ENCODE measurements at places on chromosomes 6 and 20. TPM values are rescaled to one million over a fixed set of nuclear protein-coding genes. Genes with fewer than 3 reads are reported as not detected.

DNA sequence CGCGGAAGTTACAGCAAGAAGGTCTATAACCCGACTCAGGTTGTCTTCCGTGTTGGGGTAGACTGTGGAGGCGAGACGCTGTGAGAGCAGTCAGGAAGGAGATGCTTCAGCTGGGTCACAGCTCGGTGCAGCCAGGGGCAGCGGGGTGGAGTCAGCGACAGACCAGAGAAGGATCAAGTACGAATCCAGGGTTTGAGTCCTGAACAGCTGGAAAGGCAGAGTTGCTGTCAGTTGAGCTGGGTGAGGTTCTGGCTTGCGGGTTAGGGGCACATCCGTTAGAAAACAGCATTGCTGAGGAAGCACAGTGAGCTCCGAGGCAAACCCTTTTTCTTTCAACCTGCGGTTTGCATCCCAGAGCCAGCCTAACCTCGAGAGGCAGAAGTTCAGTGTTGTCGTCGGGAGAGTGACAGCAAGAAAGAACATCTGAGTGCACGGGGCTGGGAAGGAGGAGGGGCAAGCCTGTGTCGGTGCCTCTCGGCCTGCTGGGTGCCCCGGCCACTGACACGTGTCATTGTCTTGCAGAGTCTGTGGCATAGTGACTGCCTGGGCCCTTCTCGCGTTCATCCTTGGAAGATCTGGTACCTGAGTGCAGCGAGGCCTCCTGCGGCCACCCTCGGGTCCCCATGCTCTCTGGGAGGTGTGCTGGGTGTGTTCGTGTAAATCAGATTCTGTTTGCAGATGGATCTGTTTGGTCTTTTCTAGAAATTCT is 20.0 kb downstream of the PNLDC1 start:
- DNase-seq, result no peak

- DNase-seq, result no peak
Measured at GRCh38 chr20:43525021-43525420, 17.5 kb downstream of the L3MBTL1 start.

GRCh38 chr20:3358676-3359340 is 48.7 kb downstream of the DNAAF9 start:
- DNase-seq, result no peak

Gene PLCB4
- polyA plus RNA-seq, result 5.9 TPM

Measured in testis (tissue), 5 donors.